ENCODE measurements at places on chromosomes 5 and 9.

DNA sequence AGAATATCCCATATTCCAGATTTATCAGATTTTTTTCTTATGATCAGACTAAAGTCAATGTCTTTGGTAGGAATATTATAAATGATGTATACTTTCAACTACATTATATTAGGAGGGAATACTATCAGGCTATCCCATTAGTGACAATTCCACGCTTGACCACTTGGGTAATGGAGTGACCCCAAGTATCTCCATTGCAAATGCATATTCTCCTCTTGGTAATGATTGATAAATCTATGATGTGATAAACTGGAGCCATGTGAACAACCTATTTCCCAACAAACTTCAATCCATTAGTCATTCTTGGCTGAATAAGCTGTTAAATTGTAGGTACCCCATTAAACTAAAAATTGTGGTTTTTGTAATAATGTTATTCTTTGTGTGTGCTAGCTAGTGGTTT lies 12.2 kb upstream of the MPDZ start:
- DNase-seq: no peak

GRCh38 chr5:77360381-77360780 lies 131.7 kb downstream of the WDR41 start:
- DNase-seq: no peak

GRCh38 chr5:54874337-54875021 lies 110.9 kb downstream of the ESM1 start:
- DNase-seq: no peak

- peak; percentile 95 for DNase-seq
Observed at GRCh38 chr5:98928873-98929709, at the start of gene CHD1. CHD1 (minus strand) TSS chr5:98929007; CDS start chr5:98926386, 2,621 bp downstream.

DNA sequence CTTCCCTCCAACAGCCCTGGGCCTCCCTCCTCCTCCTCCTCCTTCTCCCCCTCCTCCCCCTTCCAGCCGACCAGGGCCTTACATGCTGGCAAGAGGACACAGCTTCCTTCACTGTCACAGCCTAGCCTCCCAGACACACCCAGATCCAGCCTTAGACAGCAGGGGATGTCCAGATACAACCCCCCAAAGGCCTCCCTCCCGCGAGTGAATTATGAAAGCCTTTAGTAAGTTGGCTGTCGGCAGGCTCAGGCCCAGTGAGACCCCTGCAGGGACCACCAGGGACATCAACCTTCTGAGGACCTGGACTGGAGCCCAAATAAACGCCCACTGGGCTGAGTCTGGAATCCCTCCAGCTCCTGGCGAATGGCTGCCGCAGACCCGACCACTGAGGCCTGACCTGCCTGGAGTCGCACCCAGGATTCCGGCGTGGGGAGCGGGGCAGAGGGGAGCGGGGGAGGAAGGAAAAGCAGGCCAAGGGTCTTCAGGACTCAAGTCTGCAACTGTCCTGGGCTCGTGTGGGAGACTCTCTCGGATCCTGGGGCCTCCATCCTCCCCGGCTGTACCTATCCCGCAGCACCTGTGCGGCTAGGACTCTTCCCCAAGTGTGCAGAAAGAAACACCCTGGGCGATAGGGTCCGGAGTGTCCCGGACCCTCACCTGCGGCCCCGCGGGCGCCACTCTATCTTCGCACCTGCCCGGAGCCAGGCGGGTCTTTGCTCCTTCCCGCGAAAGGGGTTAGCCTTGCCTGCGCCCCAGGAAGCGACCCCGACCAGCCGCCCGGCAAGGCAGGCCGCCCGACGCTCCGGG lies 705 bp downstream of the SEPTIN8 start:
- no peak for DNase-seq

DNA sequence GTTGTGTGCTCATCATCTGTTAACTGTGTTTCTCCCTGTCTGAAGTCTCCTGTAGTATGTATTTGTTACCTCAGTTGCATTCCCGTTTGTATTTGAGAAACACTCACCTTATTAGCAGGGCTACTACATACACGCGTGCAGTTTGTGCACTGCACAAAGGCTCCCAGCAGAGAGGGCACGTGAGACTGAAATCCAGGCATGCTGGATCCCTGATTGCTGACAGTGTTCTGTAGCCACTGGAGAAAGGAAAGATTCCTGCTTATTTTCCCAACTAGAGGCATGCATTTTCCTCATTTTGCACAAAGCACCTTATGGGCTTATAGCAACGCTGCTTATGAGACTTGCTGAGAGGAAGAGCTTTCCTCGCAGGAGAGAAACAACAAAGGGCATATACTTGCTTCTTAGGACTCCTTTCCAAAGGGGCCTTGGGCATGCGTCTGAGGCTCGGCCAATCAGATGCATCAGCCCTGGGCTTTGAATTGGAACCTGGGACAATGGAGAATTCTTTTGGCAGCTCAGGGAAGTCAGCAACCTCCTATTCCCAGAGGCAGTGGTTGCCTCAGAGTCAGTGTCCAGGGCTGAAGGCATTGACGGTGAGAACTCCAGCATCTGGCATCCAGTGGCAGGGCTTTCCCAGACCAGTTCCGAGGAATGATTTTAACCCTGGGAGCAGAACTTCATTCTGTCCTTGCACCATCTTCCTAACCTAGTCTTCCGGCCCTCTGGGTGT lies 9.9 kb upstream of the MEGF10 start:
- DNase-seq: no peak

- DNase-seq: no peak
Observed at GRCh38 chr9:15157381-15157780, 149.6 kb downstream of the TTC39B start.

DNA sequence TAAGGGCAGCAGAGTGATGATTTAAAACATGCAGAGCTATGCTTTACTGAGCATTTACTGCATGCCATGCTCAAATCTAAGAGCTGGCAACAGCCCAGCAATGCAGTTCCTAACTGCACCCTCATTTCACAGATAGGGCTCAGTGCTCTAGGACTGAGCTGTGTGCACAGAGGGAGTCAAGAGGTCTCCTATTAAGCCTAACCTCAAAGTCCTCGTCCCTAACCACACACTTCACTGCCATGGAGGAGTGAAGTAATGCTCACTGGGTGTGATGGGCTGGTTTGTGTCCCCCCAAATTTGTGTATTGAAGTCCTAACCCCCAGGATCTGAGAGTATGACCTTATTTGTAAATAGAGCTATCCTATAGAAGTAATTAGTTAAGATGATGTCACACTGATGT lies 25.9 kb downstream of the BARX1 start:
- DNase-seq: no peak

GRCh38 chr5:58649716-58650115 lies 66.8 kb downstream of the RAB3C start:
- DNase-seq: no peak

DNA sequence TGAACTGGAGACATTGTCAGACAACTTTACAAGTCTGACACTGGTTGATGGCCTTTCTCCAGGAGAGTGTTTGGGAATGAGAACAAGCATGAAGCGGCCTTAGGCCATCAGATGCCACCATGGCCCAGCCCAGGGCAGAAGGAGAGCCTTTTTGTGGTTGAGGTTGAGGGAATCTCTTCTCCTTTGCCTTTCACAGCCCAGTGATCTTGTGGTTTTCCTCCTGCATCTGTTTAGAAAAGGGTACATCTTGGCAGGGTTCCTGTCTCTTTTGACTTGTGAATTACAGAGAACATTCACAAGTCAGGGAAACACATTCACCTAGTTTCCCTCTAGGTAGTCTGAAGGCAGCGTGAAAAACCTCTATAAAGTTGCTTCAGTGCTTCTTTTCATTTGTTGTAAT lies 27.5 kb downstream of the DMRT2 start:
- no peak for DNase-seq

- no peak for DNase-seq
Observed at GRCh38 chr5:169416583-169417196, 115.8 kb upstream of the SLIT3 start.

GRCh38 chr9:135692410-135692809 lies 6.9 kb downstream of the SOHLH1 start:
- DNase-seq: no peak

- DNase-seq: no peak
Observed at GRCh38 chr5:31346896-31347551, 153.5 kb downstream of the CDH6 start.

DNA sequence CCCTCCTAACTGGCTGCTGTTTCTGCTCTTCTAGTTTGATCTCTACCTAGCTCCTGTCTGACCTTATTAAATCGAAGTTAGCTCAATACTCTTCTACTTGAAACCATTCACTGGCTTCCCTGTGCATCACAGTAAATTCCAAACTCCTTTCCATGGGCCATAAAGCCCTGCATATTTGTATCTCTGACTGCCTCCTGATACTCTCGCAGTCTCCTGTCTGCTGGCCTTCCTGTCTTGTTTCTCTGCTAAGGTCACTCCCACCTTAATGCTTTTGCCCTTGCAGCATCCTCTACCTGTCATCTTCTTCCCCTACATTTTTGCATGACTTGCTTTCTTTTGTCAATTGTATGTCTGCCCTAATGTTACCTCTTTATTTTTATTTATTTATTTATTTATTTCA lies 44.8 kb downstream of the SNCAIP start:
- no peak for DNase-seq

DNA sequence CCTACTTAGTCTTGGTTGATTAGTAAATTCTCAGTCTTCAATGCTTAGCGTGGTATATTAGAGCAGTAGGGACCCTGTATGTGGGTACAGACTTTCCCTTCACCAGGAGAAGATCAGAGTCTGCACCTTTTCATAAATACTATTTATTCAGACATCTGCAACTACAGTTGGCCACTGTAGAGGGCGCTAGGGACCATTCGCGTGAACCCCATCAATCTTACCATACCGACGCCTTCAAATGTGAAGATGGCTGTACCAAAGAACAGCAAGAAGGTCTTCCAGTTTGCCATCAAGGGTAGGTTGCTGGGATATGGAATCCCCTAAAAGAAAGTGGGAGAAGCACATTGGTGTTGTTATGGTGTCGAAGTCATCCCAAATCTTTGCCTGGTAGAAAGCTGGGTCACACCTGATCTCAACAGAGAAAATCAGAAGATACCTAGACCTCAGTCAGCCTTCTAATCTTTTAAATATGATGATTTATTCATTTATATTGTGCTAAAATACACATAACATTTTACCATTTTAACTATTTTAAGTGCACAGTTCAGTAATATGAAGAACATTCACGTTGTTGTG lies 19.1 kb downstream of the SLC36A3 start:
- DNase-seq: no peak

GRCh38 chr5:1119312-1119831 lies 7.5 kb upstream of the SLC12A7 start:
- no peak for DNase-seq

- no peak for DNase-seq
Observed at GRCh38 chr5:43148417-43148816, 27.7 kb downstream of the ZNF131 start.

GRCh38 chr5:82562696-82563240 lies 284.6 kb upstream of the RPS23 start:
- no peak for DNase-seq

DNA sequence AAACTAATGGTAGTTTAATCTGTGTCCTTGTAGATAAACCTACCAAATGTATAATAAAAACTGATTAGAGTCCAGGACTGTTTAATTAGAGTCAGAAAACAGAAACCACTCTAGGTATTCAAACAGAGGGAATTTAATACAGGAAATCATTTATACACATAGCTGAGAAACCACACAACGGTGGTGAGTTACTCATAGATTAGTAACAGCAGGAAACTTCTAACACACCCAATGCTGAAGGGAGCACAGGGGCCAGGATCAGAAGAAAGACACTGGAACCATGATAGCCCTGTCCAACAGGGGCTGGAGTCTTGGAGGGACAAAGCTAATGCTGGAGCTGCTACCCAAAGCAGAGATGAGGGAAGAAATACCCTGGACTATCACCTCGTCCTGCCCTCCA lies 321.0 kb downstream of the ACTL7B start:
- no peak for DNase-seq

GRCh38 chr9:7348692-7349091 lies 450.9 kb downstream of the DMAC1 start:
- DNase-seq: no peak

GRCh38 chr5:78508186-78508765 lies 140.3 kb downstream of the LHFPL2 start:
- no peak for DNase-seq

DNA sequence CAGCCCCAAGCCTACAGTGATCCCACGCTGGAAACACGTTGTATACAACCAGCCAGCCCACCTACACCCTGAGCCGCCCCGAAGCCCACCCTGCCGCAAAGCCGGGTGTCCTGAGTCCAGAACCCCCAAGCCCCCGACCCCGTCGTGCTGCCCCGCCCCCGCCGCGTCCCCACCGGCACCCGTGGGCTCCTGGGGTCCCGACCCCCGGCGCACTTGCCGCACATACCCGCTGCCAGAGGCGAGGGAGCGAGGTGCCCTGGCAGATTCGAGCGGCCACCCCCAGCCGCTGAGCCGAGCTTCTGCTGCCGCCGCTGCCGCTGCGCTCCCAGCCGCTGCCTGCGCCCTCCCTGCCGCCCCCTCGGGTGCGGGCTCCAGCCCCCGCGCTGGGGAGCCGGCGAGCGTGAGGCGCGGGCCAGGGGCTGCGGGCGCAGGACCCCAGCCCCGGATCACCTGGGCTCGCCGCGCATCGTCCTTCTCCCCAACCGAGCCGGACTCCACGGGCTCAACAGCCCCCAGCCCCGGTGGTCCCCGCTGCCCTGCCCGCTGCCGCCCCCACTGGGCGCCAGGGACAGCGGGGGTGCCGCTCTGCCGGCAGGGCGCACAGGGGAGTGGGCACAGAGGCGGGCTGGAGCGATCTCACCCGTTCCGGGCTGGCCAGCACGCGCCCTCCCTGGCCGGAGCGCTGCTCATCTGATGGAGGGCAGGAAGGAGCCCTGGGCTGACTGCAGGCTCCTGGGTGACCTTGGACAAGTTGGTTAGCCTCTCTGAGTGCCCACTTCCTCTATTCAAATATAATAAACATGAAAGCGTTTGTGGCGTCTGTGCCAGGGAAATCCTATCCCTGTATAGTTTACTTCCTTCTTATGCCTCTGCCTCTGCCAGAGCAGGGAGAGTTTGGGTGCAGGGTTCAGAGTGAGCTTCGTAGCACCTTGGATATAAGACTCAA lies at the start of gene HTR4:
TSS of gene HTR4 (minus strand) at position 692 of the 946 bp plus-strand sequence. CDS start 17,513 bp downstream, outside the sequence.
- DNase-seq: no peak

- no peak for DNase-seq
Observed at GRCh38 chr9:17750269-17750668, 171.4 kb downstream of the SH3GL2 start.

- no peak for DNase-seq
Observed at GRCh38 chr5:171688696-171689495, 96.7 kb upstream of the SMIM23 start.

DNA sequence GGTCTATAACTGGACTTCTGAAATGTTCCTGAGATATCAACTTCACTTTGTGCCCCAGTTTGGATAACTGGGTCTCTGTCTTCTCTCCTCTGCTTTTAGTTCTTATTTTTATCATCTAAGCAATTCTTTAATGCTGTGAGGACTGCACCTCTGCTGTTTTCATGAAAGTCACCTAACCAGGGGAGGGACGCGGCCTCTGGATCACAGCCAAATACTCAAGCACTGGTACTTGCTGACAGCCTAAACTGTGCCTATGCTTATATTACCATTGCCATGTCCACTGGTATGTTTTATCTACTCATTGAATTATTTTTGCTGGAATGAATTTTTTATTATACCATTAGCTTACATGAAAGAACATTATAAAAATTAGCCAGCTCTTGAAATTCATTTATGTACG lies 674.0 kb downstream of the DMRTA1 start:
- no peak for DNase-seq
